ENCODE measurements at places on chromosomes 7 and 10. TPM values are rescaled to one million over a fixed set of nuclear protein-coding genes. Genes with fewer than 3 reads are reported as not detected.

Gene TMEM139
- not detected for total RNA-seq

Gene RNF148
- not detected for total RNA-seq

Gene PNLIPRP1
- not detected for total RNA-seq

Gene VWC2
- total RNA-seq: not detected

Gene ANKRD1
- total RNA-seq: 283 TPM

Gene NXPH1
- total RNA-seq: not detected

Gene GNB2
- total RNA-seq: 204 TPM

Gene CELF2
- 44.3 TPM for total RNA-seq

Gene MRLN
- total RNA-seq: not detected

Gene ABCC2
- total RNA-seq: 0.69 TPM

Gene FGL2
- total RNA-seq: 0.19 TPM

Gene MYL7
- not detected for total RNA-seq

Gene VWDE
- not detected for total RNA-seq

Gene OR6V1
- total RNA-seq: not detected

Gene FXYD4
- total RNA-seq: not detected

Gene GRID2IP
- 0.15 TPM for total RNA-seq

Gene WNT2
- total RNA-seq: 0.62 TPM

Gene NKX2-3
- total RNA-seq: not detected

Gene CCNJ
- 7.8 TPM for total RNA-seq

Gene MYH16
- not detected for total RNA-seq

Gene MNX1
- total RNA-seq: not detected

Gene MUC3A
- total RNA-seq: not detected

Gene NRG3
- total RNA-seq: not detected

Gene TRA2A
- total RNA-seq: 58.3 TPM

Gene OR2A42
- 0.12 TPM for total RNA-seq

Gene C10orf53
- total RNA-seq: not detected

Gene TWNK
- 6.6 TPM for total RNA-seq

Gene UCMA
- total RNA-seq: not detected

Gene KIF11
- 6.6 TPM for total RNA-seq

Gene FAM237B
- total RNA-seq: not detected

Gene LIPN
- not detected for total RNA-seq

Gene SFXN4
- 13.9 TPM for total RNA-seq

Gene LBX1
- total RNA-seq: not detected

Gene ZP3
- not detected for total RNA-seq

Gene GNAI1
- 26.1 TPM for total RNA-seq

Gene VPS37D
- 6.6 TPM for total RNA-seq

Gene PPP1R17
- not detected for total RNA-seq

Gene ANXA8L1
- 0.27 TPM for total RNA-seq

Gene TUBB8
- total RNA-seq: 0.22 TPM

Gene GIMAP5
- total RNA-seq: not detected

Gene DYNC1I1
- total RNA-seq: 17.4 TPM

Gene NPY4R
- total RNA-seq: 0.30 TPM

Gene GNGT1
- total RNA-seq: not detected

Gene CARD11
- total RNA-seq: 1.7 TPM

Gene ABCB1
- total RNA-seq: not detected

Gene WIPF3
- total RNA-seq: 0.51 TPM
